Mesenteric fat pad (tissue), 1 donor: ENCODE measurements at places on chromosomes 6 and 20.

- DNase-seq = no peak
Measured at GRCh38 chr6:52415917-52416628, 4.1 kb upstream of the EFHC1 start.

- DNase-seq = no peak
Measured at GRCh38 chr6:24797596-24798216, 1.0 kb downstream of the ARMH2 start.

DNA sequence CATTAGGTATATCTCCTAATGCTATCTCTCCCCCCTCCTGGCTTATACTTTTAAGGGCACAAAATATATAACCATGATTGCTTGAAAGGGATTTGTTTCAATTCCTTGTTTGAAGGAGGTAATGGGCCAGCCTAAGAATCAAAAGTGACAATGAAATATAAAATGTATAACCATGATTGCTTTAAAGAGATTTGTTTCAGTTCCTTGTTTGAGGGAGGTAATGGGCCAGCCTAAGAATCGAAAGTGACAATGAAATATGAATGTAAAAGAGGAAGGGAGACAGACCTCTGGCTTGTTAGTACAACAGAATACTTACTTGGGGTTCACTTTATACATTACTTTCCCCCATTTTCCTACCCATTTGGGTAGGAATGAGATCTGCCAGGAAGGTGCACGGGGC is 55.5 kb downstream of the FOXC1 start:
- no peak for DNase-seq

DNA sequence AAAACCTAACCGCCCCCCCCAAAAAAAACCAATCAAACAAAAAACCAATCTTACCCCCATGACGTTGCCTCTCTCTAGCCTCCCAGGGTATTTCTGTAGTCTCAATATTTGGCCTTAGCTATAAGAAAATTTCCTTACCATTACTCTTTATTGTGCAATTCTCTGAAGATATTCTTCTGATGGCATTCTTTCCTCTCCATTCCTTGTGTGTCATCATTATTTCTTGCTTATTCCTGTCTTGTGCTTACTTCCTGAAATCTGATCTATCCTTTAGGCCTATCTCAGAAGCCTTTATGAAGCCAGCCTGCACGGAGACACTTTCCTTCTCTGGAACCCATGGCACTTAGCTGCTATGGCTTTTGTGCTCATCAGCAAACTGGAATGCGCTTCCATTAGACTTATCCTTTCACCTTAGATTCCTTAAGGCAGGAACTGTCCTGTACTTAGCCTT is 65.9 kb upstream of the DDR1 start:
- DNase-seq = no peak

DNA sequence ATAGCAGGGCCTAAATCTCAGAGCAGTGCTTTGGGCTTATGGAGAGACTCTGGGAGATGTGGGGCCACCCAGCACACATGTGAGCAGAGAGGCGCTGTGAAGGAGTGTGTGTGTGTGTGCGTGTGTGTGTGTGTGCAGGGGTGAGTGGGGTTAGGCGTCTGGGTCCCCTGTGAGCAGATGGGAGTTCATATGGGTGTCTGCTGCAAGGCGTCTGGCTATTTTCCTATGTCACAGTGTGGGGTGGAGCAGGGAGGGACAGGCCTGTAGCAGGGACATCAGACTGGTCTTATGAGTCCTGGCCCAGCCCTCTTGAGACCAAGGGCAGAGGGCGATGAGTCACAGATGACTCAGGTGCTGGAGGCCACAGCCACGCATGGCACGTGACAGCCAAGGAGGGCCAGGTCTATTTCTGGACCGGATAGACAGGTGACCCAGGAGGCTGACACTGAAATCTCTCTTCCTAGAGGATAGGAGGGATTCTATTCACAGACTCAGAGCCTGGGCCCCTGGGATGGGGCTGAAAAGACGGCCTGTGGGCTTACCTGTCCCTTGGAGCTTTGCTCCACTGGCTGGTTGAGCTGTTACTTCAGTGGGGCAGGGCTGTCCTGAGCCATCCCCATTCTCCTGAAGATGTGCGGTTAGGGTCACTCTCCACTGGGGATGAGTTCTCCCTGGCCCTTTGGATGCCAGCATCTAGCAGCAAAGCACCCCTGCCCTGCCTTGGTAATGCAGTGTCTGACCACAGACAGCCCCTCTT is 28.9 kb downstream of the VEGFA start:
- DNase-seq = no peak

DNA sequence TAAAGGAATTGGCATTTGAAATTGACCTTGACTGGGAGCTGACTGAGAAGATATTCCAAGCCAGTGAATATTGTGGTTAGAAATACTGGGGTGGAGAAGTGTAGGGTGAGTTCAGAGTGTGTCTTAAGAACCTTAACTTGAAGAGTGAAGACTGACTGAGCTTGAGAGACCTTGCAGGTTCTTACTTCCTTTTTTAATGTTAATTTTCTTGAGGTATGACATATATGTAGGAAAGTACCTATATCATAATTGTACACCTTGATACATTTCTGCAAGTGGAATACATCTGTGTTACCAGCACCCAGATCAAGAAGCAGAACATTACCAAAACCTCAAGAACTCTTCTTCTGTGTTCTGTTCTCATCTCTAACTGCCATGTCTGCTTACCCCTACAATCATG is 11.0 kb downstream of the DHX35 start:
- no peak for DNase-seq

GRCh38 chr6:169282043-169282442 is 28.4 kb upstream of the THBS2 start:
- DNase-seq = no peak

GRCh38 chr6:112665114-112665513 is 318.0 kb downstream of the RFPL4B start:
- no peak for DNase-seq

DNA sequence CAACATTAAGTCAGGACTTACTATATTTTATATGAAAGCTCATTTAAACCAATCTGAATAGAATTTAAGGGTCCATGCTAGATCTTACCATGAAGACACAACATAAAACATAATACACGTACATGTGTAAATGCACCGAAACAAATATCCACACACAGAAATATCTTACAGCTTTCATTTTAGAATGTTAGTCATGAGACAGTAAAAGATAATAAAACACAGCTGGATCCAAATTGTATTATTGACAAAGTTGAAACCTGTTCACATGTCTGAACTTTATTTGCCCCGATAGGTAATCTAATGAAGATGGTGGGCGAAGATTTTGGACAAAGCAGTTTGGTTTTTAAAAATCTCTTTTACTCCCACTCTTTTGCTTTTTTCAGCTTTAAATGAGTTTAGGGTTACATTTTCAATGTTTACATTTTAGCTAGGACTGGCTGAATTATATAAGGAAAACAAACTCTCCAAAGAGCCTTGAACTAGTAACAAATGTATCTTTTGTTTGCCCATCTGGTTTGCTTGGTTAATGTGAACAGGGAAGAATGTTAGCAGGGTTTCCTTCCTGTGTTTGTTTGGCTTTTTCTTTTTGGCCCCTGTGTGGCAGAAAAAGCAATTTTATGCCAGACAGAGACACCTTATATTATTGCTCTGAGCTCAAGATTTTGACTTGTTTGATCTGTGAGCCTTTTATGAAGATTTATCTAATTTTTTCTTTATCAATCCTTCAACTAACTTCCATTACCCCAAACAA is 5.1 kb upstream of the TMEM181 start:
- DNase-seq = no peak

DNA sequence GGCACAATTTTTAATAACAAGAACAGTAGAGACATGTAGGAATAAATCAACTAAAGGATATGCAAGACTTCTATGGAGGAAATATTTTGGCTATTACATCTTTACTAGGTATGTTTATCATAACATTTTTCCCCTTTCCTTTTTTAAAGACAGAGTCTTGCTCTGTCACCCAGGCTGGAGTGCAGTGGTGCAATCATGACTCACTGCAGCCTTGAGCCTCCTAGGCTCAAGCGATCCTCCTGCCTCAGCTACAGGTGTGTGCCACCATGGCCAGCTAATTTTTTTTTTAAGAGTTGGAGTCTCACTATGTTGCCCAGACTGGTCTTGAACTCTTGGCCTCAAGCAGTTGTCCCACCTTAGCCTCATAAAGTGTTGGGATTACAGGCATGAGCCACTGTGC is 37.0 kb downstream of the AKAP7 start:
- DNase-seq = no peak

GRCh38 chr6:169028343-169028742 is 225.3 kb downstream of the THBS2 start:
- no peak for DNase-seq
